ENCODE measurements at places on chromosomes 7 and 10.

DNA sequence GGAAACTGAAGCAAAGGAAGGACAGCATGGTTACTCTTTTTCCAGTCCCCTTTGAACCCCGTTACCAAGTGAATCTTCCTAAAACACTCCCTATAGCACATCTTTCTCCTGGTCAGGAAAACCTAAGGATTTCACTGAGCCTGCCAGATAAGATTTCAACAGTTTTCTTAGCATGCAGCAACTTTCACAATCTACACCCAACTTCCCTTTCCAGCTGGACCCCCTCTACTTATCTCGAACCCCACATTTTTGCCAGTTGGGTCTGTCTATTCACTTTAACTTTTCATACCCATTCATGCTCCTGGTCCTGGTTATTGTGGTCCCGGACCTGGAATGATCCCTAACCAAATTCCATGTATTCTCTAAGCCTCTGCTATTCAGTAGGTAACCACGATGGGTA, 14.9 kb upstream of the CPVL start:
- DNase-seq, result no peak

DNA sequence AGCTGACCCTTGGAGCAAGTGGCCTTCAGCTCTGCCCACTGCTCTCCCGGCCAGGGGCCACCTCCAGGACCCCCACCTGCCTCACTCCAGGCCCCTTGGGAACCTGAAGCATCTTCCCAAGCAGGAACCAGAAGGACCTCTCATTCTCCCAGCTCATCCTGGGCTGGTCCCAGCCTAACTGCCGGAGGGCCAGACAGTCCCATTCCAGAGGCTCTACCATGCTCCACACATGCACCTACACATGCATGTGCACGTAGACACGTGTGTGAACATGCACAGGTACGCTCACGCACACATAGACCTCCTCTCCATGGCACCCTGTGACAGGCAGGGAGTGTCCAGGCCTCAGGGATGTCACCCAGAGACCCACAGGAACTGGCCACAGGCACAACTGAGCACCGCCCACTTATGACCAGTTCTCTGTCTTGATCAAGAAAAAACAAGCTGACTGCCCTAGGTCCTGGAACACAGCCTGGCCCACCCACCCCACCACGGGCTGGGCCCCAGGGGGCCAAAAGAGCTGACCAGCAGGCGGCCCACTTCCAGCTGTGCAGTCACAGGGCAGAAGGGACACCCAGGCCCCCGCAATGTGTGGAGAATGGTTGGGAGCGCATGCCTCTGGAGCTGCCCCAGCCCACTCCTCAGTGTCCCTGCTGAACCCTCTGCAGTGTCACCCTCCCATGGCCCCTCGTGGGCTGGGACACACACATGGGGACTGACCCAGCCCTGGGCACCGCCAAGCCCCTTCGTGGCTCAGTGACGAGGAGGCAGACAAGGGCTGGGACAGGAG, 43.4 kb downstream of the CAMK2B start:
- no peak for DNase-seq

GRCh38 chr7:128351296-128352152, 7.8 kb upstream of the RBM28 start:
- no peak for DNase-seq

- peak; percentile 7 for DNase-seq
These were observed 20.6 kb downstream of the HYAL4 start for GRCh38 chr7:123865517-123866117.

DNA sequence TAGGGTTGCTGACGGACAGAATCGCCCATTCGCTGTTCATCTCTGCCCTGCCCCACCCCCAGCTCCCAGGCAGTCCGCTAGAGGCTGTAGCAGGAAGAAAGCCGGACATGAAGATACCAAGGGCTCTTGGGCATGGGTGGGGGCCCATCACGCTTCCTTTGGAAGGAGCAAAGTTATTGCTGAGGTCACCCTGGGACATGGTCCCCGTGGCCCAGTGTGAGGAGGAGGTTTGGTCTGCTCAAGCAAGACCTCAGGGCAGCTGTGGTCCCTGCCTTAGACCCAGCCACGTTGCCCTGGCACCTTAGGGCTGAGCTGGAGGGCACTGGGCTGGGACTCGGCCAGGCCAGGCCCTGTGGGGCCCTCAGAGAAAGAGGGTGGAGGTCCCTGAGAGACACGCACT, 132.1 kb upstream of the NPS start:
- DNase-seq, result no peak

GRCh38 chr10:131162866-131163843, 148.4 kb downstream of the TCERG1L start:
- no peak for DNase-seq

DNA sequence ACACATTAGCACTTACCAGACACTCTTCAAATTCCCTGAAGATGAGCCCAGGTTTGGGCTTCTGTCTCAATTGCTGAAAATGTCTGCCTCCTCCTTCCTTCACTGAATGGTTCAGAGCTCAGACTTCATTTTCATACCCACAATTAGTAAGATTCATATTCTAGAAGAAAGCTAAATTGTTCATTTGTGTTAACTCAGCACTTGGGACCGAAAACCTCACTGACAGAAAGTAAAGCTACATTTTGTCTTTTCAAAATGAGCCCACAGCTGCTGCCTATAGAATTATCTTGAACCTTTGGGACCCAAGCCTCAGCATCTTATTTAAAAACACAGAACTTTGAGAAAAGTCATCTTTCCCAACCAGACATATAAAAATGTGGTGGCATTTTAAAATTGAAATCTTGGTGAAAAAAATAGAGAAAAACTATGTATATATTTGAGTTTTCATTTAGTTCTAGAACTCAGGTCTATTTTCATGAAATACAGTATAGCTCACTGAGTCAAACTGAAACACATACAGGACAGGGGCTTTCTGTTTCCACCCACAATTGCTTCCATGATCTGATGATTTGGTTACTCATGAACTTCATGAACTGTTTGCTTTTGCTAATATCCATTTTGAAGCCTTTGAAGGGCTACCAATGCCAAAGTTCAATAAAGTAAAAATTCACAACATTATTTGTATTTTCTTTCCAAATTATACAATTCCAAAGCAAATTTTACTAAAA, 119.1 kb upstream of the PFKP start:
- no peak for DNase-seq

DNA sequence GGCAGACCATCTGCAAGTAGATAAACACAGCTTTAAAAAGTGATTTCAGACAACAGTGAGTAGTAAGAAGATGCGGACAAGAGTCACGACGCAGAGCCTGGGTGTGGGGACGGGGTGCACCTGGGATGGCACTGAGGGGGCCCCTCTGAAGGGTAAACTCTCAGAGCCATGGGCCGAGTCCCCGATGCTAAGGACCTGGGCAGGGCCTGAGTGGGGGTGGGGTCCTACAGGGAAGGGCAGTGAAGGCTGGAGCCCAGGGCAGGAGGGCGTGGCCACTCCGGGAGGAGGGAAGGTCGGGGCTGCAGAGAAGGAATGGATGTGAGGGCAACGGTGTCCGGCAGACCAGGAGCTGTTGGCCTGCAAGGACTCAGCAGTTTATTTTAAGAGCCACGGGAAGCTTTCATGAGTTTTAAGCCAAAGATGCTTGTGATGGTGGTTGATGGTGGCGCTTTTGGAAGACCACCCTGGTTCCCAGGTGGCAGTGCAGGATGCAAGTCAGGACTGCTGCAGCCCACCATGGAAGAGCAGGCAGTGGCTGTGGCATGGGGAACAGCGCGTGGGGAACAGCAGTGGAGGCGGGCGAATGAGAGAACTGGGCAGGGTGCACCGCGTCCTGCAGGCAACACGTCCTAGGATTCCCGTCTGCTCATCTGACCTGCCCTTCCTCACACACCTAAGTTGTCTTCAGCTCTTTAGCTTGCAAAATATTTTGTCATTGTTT, 296.8 kb downstream of the DNAJB6 start:
- DNase-seq, result no peak

GRCh38 chr10:71998840-71999194, 34.6 kb downstream of the CHST3 start:
- no peak for DNase-seq

DNA sequence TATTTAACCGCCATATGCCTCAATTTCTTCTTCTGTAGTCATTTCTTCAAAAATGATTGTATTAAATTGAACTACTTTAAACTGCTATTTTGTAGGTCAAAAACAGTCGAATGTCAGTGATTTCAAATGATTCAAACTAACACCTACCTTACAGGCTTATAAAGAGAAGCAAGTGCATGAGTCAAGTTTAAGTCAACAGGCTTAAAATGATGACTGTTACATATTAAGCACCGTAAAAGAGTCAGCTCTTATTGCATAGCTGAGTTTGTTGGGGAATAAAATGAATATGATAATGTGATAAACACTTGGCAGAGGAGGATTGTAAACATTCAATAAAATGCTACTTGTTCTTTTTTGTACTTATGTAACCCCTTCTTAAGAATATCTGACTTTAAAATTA, 90.1 kb upstream of the ANKRD1 start:
- DNase-seq, result no peak

DNA sequence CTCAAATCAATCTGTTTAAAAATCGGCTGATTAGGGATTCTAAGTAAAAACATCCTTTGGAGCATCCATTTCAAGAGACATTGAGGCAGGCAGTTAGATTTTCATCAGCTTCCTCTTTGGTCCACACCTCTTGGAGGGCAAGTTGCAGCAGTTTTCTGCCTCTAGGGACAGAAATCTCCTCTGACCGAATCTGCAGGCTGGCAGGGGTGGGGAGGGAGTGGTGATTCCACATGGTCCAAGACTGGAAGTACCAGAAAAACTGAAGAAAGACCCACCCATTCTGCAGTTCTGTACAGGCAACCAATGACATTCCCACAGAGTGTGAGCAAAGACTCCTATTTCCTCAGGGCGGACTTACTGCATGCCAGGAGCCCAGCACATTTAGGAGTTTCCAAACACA, 29.0 kb downstream of the FGFBP3 start:
- no peak for DNase-seq

DNA sequence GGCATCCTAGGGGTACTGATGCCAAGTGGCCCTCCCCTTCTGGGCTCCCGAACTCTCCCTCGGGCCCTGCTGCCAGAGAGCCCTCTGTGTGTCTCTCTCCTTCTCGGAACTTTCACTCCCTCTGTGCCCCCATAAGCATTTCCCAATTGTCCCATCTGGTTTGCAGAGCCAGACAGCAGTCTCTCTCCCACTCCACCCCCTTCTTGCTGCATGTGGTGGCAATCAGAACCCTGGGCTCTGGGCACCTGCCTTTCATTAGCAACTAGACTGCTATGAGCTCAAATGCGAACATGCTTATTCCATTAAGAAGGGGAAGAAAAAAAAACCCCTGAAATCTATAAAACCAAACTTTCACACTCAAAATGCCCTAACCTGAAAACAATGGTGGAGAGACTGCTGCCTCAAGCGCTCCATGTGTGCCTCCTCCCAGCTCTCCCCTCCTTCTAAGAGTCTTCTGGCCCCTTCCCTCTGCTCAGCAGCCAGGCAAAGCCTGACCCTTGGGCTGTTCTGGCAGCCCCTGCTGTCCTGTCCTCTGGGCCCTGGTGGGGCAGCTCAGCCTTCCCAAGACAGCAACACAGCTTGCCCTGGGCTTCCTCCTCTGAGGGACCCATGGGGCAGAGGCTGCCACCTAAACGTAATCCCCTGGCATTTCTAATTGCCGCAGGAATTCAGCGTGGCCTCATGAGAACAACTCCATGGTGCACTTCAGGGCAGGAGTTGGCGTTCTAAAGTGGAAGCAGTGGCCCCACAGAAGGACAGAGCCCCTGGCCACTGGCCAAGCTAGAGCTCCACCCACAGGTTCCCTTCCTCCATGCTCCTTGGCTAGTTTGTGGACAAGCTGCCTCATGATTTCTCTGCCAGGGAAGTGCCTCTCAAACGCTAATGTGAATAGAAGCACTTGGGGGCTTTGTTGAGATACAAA, 415.4 kb downstream of the PLXNA4 start:
- peak; percentile 6 for DNase-seq

- peak; percentile 68 for DNase-seq
These were observed 114.7 kb downstream of the ETV1 start for GRCh38 chr7:13874783-13875182.

GRCh38 chr10:107611115-107611514, 446.6 kb upstream of the SORCS1 start:
- no peak for DNase-seq

DNA sequence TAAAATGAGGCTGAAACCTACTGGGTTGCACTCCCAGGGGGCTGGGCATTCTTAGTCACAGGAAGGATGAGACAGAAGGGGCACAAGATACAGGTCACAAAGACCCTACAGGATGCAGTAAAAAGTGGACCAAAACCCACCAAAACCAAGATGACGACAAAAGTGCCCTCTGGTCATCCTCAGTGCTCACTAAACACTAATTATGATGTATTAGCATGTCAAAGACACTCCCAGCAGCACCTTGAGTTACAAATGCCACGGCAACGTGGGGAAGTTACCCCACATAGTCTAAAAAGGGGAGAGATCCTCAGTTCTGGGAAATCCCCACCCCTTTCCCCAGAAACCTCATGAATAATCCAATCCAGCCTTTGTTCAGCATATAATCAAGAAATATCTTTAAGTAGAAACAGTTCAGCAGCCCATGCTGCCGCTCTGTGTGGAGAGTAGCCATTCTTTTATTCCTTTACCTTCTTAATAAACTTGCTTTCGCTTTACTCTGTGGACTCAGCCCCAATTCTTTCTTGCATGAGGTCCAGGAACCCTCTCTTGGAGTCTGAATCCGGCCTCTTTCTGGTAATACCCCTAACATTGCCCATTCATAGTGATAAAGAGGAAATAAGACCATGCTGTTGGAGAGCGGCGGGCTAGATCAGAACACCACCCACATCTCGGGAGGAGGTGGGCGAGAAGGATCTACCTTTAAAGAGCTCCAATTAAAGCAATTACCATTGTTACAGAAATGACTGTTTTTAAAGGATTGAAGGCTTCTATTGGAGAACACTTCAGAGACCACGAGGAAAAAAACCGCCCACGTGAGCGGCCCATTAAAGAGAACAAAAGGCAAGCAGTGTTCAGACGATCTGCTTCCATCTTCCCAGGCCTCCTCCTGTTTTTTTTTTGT, 170.9 kb downstream of the USP6NL start:
- DNase-seq, result no peak

DNA sequence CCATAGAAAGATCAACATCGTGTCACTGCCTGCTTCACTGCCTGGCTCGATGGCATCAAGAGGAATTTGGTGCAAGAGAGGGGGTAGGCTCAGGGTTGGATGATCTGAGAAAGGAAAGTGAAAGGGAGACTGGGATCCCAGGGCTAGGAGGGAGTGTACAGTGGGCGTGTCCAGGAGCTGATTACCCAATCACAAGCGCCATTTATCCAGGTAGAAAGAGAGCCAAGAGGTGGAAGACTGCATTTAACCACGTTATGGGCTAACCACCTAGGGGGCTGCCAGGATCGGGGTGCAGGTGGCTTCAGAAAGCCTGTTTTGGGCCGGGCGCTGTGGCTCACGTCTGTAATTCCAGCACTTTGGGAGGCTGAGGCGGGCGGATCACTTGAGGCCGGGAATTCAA, 10.3 kb downstream of the PODXL start:
- no peak for DNase-seq

GRCh38 chr10:76086761-76087639, 655.6 kb downstream of the LRMDA start:
- DNase-seq, result peak; percentile 29

All from GM04503 (cell line).